ENCODE measurements at places on chromosomes 7 and 10.
A peak's percentile ranks its signal among the peaks of the same experiment; 100 is the strongest.

DNA sequence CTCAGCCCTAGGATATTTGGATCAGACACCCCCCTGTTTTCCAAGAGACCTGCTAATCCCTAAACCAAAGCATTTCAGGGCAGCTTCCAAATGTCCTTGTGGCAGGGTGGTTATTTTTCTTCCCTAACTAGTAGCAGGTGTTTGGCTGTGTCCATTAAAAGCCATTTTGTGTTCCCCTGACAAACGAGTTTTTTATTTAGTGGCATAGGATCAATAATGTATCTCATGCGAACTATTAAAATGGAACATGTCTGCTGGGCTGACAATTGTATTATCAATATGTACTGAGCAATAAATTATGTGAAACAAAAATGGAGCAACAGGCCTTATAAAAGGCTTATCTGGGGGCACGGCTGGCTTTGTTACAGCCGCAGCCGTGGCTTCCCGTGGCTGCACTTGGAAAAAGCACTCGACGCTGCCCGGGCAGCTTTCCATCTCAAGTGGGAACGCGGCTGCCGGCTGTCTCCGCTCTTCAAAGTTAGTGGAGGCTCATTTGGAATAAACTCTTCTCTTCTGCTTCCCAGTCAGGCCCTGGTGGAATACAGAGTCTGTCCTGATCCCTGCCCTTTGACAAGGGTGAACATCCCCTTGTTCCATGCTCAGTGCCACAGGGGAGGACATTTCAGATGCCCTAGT, 554.3 kb downstream of the TYW1 start:
- DNase-seq = no peak

- DNase-seq = no peak
Measured at GRCh38 chr10:22466763-22467334, 121.6 kb downstream of the SPAG6 start.

DNA sequence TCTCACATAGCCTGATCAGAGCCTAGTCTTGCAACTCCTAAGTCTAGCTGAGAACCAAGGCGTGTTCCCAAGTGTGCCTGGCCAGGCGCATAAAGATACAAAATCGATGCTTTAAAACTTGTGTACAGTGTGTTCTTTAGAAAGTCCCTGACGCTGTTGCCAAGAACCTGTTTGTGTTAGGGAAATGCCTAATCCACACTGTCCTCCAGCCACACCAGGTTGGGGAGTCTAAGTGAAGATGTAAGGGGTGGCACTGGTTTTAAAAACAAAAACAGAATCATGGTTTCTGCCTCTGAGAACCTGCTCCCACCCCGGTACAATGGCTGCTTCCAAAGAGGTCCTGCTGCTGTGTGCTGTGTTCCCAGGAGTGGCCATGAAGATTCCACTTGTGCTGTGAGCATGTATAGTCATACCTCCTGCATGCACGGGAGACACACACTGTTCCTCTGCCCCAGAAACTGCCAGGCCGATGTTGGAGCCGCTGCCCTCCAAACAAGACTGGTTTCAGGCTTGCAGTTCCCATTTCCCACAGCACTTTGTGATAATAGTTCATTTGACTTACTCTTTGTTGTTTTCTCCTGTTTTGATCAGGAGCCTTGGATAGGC, 88.5 kb downstream of the CCNY start:
- DNase-seq = no peak

GRCh38 chr7:122310119-122311021, 5.8 kb upstream of the FEZF1 start:
- no peak for DNase-seq

GRCh38 chr7:36795451-36796021, 71.2 kb upstream of the AOAH start:
- DNase-seq = no peak

- DNase-seq = no peak
Measured at GRCh38 chr10:12741360-12741804, 260.1 kb downstream of the CCDC3 start.

GRCh38 chr7:81887098-81888090, 117.5 kb upstream of the HGF start:
- DNase-seq = no peak

DNA sequence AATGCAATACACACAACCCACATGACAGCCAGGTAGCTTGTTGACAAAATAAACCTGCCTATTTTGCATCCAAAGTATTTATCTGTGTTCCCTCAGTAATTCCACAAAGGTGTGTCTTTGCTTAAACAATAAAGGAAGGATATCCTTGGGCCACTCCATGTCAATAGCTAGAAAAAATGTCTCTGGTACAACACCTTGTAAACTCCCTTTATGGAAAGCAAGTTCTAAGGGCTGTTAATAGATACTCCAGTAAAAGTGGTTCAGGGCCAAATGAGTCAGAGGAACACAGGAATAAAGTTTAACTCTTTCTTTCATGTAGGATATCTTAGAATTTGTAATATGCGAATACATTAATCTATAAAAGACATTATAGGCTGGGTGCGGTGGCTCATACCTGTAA, 96.9 kb upstream of the LRRTM3 start:
- no peak for DNase-seq

- no peak for DNase-seq
Measured at GRCh38 chr10:19826712-19827111, 10.5 kb downstream of the PLXDC2 start.

GRCh38 chr10:8352171-8353075, 297.9 kb downstream of the GATA3 start:
- no peak for DNase-seq

- DNase-seq = no peak
Measured at GRCh38 chr7:43750016-43750887, 8.2 kb upstream of the BLVRA start.

- no peak for DNase-seq
Measured at GRCh38 chr7:124089621-124090020, 56.8 kb upstream of the TMEM229A start.

GRCh38 chr7:4861673-4862072, at the start of gene PAPOLB:
TSS of gene PAPOLB (minus strand) at chr7:4862030. CDS start at chr7:4861810, 220 bp downstream.
- DNase-seq = no peak

DNA sequence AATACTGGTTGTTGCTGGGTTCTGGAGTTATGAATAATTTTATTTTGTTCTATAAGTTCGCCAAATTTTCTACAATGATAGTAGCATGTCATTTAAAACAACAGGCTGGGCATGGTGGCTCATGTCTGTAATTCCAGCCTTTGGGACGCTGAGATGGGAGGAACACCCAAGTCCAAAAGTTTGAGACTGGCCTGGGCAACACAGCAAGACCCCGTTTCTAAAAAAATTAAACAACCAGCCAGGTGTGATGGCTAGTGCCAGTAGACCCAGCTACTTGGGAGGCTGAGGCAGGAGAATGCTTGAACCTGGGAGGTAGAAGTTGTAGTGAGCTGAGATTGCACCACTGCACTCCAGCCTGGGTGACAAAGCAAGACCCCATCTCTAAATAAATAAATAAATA, 347.7 kb downstream of the PARD3 start:
- no peak for DNase-seq

GRCh38 chr7:138483531-138483930, 23.5 kb downstream of the TRIM24 start:
- DNase-seq = no peak

- DNase-seq = no peak
Measured at GRCh38 chr7:131482800-131483199, 73.6 kb downstream of the PODXL start.

GRCh38 chr10:88347022-88347421, 236.1 kb downstream of the RNLS start:
- DNase-seq = no peak

DNA sequence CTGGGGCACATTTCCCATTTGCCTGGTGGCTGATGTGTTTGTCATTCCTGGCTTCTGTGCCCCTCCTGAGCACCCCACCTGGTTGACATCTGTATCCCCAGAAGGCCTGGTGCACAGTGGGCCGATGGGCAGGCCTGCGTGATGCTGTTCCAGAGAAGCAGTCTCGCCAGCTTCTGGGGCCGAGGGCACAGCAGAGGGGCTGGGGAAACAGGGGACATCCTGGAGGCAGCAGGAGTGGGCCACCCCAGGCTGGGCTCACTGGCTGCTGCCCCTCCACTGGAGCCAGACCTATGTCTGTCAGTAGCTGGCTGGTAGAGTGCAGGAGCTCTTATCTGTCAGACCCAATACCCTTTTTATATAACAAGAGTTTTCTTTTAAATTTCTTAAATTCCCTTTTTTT, 896 bp upstream of the MYL7 start:
- no peak for DNase-seq

- no peak for DNase-seq
Measured at GRCh38 chr7:44277391-44277790, 48.0 kb downstream of the CAMK2B start.

GRCh38 chr10:49550563-49550962, 11.6 kb upstream of the ERCC6 start:
- DNase-seq = no peak

DNA sequence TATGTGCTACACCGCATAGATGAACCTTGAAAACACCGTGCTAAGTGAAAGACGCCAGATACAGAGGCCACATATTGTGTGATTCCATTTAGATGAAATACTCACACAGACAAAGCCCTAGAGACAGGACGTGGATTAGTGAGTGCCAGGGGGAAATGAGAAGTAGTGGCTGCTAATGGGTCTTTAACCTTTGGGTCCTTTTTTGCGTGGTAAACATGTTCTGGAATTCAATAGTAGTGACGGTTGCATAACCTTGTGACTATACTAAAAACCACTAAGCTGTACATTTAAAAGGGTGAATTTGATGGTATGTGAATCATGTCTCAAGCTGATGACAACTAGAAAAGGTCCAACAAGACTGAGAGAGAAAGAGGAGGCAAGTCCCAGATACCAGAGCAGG, 15.6 kb downstream of the SMKR1 start:
- DNase-seq = no peak

DNA sequence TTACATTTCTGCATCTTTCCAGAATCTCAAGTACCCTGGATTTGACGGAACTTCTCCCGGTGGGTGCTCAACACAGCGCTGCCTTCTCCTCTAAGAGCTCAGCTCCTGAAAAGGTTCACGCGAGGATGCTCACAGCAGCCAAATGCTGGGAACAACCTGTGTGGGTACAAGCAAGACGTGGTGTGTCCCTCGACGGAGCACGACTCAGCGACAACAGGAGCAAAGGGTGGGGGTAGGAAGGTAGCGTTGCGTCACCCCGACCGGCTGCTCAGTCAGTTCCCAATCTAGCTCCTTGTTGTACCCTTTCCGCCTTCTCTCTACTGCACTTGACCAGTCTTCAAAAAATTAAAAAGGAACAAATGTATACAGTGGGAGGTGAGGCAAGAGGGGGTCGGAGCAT, 117.3 kb downstream of the PTPRN2 start:
- DNase-seq = no peak

DNA sequence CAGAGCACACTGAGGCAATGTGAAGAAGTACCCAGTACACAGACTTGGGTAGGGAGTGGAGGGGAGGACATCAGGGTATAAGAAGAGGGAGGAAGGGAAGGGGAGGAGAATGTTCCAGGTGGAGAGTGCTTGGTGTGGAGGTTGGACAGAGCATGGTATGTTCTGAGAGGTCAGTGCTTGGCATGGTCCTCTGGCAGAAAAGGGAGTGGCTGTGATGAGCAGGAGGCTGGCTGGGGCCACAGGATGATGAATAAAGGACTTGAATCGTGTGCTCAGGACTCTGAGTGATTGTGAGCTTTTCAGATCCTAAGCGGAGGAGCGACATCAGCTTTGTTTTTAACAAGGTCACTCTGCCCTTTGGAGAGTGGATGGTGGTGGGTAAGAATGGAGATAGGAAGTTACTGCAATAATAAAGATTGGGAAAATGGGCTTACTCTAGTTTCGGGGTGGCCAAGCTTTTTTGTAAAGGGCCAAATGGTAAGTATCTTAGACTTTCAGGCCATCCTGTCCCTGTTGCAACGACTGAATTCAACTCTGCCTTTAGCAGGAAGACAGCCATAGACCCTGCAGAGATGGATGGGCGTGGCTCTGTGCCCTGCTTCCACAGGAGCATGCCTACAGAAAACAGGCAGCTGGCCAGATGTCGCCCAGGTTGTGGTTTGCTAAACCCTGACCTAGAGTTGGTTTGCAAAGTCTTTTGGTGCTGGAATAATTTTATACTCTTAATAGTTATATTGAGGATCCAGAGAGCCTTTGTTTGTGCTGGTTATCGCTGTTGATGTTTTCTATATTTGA, 8.4 kb downstream of the PPP2R2D start:
- no peak for DNase-seq

- DNase-seq = no peak
Measured at GRCh38 chr7:101126651-101127459, at the start of gene SERPINE1. TSS of gene SERPINE1 (plus strand) at chr7:101127104. CDS start at chr7:101128394, 1,290 bp downstream.

- DNase-seq = no peak
Measured at GRCh38 chr7:12941512-12941911, 254.1 kb downstream of the ARL4A start.

GRCh38 chr10:4141471-4141870, 356.5 kb upstream of the KLF6 start:
- no peak for DNase-seq

DNA sequence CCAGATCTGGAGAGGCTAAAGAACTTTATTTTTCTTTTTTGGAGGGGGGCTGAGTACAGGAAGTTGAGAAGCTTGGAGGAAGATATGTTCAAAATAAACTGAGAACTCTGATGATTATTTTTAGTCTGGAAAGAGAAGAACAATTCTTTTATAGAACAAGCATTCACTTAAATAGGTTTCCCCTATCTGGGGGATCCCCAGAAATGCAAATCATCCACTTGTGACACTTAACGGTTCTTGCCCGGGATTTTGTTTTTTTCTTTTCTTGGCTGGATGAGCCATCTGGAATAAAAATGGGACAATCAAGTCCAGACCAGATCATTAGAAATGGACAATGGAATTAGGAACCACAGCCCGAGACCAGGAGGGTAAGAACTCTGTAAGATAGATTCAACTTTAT, 95.9 kb upstream of the EGR2 start:
- no peak for DNase-seq

- DNase-seq = no peak
Measured at GRCh38 chr10:8386781-8387180, 332.3 kb downstream of the GATA3 start.

- peak; percentile 65 for DNase-seq
Measured at GRCh38 chr10:59012839-59013238, 163.6 kb upstream of the PHYHIPL start.

DNA sequence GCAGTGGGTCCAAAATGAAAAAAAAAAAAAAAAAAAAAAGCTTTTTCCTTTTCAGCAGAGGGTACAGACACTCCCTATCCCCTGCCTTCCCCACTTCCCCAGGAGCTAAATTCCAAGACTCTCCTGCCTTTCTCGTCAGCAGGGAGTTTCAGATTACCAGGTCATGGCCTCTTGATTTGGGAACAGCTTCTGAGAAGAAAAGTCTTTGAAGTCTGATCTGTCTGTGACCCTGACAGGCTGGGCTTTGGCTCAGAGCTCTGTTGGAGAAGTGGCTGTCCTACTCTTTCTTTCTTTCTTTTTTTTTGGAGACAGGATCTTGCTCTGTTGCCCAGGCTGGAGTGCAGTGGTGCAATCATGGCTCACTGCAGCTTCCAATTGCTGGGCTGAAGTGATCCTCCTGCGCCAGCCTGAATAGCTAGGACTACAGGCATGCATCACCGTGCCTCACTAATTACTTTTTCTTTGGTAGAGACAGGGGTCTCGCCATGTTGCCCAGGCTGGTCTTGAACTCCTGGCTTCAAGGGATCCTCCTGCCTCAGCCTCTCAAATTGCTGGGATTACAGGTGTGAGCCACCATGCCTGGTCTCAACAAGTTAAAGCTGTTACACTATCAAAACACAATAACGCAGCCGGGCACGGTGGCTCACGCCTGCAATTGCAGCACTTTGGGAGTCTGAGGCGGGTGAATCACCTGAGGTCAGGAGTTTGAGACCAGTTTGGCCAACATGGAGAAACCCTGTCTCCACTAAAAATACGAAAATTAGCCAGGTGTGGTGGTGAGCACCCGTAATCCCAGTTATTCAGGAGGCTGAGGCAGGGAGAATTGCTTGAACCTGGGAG, 59.9 kb downstream of the COL26A1 start:
- DNase-seq = no peak

GRCh38 chr10:23453465-23453864, 14.6 kb downstream of the OTUD1 start:
- DNase-seq = no peak

Data from NCI-H1930 (cell line).